SW 1271 (cell line): ENCODE measurements at places on chromosomes 5 and 9.

DNA sequence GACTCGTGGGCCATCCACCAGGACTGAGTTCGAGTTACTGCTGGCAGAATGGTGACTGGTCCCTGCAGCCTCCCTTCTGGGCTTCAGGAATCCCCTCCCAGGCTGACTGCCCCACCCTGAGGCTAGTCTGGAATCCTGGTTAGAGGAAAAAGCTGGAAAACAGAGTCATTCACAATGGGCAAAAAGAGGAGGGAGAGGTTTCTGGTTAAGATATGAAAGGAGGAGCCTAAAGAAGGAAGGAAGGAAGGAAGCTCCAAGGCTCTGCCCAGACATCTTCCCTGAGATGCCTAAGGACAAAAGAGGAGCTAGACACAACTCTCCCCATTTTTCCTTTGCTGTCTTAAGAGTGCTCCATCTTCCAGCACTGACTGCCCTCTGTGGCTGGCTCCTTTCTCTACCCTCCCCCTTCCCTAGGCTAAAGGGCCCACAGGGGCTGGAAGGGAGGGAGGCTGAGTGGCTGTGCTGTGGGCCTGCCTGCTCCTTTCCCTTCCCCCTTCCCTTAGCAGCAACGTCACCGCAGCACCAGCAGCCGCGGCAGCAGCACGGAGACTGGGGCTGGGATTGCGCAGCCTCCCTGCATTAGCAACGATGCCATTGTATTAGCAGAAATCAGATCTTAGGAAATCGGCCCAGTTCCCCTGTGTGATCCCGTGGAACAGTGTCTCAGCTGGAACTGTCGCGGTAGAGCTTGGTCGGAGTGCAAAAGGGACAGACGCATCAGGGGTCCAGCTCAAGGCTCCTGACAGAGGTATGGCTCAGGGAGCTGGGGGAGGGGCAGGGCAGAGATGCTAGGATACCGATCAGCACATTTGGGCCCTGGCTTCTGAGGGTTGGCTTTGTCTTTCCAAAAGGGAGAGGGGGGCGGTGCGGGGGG, 48.7 kb downstream of the RUSC2 start:
- no peak for DNase-seq

DNA sequence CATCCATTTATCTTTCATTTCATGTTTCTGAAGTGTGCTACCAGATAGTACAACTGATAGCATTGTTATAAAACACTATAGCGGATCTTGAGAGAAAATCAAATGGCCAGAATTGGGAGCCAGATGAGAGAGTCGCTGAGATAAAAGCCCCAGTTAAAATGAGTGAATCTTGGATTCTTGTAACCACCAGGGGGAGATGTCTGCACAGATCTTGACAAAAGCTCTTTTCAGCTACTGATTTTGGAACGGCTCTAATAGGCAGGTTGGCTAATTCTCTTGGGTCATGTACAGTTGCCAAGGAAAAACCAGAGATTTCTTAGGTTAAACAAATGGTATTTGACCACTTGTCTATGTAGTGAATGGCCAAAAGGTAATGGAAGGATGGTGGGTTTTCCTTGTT, 21.7 kb downstream of the F2RL2 start:
- peak; percentile 37 for DNase-seq

DNA sequence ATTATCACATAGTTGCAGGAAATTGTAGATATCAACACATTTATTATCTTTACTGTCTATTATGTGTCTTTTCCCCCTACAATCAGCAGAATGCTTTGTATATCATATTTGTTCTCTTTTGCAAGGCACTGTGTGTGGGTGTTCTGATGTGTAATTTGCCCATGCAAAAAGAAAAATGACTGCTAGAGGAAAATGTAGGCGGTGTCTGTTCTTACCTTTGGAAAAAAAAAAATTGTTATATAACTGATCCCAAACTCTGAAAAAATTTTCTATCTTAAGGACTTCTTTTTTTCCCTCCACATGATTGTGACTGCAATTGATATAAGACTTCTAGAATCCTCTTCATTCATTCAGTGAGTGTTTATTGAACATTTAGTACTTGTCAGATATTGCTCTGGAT, 24.5 kb downstream of the MRPS30 start:
- DNase-seq = no peak

DNA sequence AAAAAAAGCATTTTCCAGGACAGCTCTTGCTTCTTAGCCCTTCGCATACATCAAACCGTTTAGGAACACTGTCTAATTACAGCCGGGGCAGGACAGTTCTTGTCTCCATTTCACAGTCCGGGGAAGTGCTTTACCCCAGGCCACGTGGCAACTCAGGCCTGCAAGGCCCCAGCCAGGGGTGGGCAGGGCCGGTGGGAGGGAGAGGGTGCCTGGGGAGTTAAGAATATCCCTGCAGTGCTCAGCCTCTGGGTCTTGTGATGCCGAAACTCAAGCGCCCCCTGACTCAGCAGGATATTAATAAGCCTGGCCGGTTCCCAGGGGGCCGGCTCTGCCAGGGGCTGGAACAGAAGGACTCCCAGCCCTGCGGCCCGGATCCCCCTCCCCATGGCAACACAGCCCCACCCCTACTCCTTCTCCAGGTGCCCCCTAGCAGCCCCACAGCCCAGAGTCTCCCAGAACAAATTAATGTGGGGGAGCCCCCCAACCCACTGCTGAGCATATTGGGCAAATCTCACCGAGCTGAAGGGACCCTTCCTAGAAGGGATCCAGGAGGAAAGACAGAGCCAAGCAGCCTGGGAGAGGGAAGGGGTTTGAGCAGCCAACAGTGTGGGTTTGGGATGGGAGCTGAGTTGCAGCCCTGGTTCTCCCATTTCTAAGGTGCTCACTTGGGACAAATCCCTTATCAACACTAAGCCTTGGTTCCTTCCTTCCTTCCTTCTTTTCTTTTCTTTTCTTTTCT, 45.3 kb downstream of the PLPP7 start:
- DNase-seq = no peak

GRCh38 chr9:5493679-5494511, 16.4 kb upstream of the PDCD1LG2 start:
- DNase-seq = no peak

DNA sequence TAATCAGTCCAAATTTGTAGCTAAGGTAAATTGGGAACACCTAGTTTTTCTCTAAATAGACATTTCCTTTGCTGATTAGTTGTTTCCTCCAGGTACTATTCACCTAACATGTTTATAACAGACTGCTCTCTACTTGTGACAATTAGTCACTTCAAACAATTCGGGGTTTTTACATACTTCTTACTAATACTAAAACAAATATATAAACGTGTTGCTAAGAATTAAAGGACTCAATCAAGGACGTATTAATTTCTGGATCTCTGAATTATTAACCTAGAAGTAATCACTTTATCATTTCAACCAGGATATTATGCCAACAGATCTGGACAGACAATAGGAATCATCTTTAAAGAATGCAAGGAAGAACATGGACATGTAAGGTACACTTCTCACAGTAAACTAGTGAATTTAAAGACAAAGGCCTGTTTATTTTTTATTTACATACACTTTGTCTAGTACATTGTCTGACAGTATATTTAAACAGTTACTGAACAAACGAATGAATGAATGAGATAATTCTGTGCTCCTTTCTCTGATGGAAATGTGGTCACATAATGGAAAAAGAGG, 22.3 kb downstream of the PJA2 start:
- no peak for DNase-seq

- DNase-seq = no peak
These were observed 70.6 kb downstream of the IQGAP2 start for GRCh38 chr5:76473661-76474060.

GRCh38 chr5:139881143-139881733, 85.6 kb downstream of the PSD2 start:
- no peak for DNase-seq

DNA sequence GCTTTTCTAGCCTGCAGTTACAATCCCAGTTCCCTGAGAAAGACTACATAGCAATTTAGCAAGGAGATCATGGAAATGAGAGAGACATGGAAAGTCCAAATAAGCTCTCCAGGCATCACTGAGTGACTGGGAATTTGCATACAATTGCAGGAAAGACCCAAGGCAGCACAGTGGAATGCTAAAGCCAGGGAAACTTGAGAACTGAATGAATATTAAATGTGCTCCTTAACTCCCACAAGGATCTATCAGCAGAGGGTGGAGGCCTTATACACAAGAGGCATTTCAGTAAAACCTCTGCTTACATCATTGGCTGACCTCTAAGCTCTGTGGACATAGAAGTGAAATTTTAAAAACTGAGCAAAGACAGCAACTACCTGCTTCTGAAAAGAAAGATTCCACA, 355.6 kb upstream of the DAB2 start:
- no peak for DNase-seq

- DNase-seq = no peak
These were observed 167.6 kb downstream of the YIPF5 start for GRCh38 chr5:144002876-144003275.

GRCh38 chr9:133801739-133802138, 63.6 kb upstream of the SARDH start:
- DNase-seq = no peak

- no peak for DNase-seq
These were observed 536 bp upstream of the COMMD10 start for GRCh38 chr5:116084287-116084691.

DNA sequence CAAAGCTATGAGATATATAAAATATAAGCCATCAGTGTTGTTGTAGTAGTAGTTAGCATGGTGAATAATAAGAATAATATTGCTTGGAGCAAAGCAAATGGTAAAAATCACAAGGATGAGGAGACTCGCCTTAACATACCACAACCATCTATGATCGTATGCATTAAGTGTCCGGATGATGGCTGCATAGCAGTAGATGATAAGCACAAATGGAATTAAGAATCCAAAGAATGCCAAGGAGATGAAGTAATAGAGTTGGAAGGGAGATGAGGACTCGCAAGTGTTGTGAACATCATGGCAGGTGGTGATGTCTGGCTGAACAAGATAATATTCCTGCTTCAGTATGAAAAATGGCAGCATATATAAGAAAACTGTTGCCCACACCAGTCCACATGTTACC, 5.5 kb downstream of the F2RL2 start:
- no peak for DNase-seq

DNA sequence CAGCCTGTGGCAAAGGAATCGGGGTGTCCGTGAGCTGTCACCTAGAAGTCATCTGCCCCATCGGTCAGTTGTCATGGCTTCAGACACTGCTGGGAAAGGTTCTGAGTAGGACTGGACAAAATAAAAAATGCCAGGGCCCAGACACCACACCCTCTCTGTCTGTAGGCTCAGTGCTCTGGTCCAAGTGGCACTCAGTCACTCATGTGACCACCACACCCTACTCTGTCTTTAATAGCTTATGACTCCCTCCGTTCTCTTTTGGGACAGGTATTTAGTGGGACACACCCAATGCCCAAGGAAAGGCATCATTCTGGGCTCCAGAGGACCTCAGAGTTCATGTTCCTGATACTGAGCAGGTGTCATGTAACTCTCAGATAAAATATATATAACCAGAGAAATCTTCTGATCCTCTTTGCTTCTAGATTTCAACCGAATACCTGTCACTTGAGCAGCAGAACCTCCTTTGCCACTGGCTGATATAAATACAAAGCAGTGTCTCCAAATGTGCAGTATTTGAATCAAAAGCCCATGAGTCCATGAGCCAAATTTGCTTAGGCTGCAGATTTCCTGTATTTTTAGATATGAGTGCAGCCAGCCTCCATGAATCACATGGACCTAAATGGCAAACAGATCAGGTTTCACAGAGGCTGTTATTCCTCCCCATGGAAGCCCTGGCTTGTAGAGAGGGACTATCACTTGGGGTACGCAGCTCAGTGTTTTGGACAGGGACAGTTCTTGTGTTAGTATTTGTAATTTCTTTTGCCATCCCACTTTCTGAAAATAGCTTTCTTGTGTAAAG, 272.0 kb downstream of the ARHGAP26 start:
- no peak for DNase-seq

GRCh38 chr5:132263548-132264261, 6.2 kb downstream of the PDLIM4 start:
- DNase-seq = no peak

- DNase-seq = no peak
These were observed 7.6 kb downstream of the DCANP1 start for GRCh38 chr5:135439231-135440205.

DNA sequence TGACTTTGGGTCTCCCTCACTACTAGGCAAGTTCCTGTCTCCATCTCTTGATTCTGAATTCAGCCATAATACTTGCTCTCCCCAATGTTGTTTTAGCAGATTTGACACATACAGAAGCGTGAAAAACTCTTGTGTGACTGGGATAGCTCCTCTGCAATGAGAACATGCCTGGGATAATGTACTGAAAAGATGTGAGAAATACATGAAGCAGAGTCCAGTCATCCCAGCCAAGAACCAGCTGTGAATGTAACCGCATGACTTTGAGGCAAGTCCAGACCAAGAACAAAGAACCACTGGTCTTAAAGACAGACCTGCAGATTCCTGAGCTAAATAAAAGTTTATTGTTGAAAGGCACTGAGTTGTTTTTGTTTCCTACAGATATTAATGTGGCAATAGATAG, 135.0 kb downstream of the NMUR2 start:
- DNase-seq = no peak

DNA sequence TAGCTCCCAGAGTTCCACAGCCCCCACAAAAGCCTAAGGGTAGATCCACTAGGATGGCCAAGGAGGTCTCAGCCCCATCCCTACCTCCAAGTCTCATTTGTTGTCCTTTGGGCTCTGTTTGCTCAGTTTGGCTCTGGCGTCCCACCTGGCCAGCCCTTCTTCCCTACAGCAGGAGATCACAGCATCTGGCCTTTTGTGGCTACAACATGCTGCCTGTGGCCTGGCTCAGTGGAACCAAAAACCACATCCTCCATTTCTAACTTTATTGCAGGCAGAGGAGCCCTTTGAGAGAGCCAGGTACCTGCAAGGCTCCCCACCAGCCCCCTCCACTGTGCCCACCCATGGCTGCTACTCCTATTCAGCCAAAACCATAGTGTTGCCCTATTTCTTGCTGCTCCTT, 11.4 kb downstream of the JADE2 start:
- DNase-seq = no peak

GRCh38 chr9:29830821-29831220, 2257.5 kb upstream of the C9orf72 start:
- DNase-seq = no peak

- no peak for DNase-seq
These were observed 306.5 kb upstream of the RPS23 start for GRCh38 chr5:82584631-82585030.

DNA sequence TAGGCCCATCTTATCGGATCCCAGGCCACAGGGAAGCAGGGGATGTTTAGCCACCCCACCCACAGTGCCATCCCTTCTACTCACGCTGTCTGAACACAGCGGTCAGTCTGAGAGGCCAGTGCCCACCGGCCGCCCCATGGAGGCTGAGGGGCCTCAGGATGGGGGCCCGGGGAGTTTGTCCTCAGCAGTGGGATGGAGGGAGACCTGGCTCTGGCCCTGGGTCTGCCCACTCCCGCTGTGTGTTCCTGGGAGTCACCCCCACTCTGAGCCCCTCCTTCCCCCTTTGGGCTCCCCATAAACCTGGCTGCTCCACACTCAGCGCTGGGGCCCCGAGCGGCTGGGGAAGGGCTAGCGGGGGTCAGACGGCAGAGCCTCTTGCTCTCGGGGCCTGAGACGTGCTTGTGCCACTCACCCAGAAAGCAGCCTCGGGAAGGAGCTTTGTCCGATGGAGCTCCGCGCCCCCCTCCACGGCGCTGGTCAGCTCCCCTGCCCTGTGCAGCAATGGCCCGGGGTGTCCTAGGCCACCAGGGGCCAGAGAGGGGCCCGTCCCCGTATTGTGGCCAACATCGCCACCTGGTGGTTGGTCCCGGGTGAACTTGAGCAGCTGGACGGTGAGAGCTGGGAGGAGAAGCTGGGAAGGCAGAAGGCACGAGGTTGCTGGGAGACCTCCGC, 10.9 kb upstream of the LAMC3 start:
- DNase-seq = peak; percentile 62

GRCh38 chr5:134114886-134115805, 665 bp downstream of the TCF7 start:
- DNase-seq = no peak
